ENCODE measurements at places on chromosomes 13 and 19. TPM values are rescaled to one million over a fixed set of nuclear protein-coding genes. Genes with fewer than 3 reads are reported as not detected.
A peak's percentile ranks its signal among the peaks of the same experiment; 100 is the strongest.

GRCh38 chr13:111663953-111664421, 343.5 kb downstream of the TEX29 start:
- no peak for DNase-seq

- DNase-seq, result no peak
Measured at GRCh38 chr13:58955546-58956385, 1208.0 kb downstream of the DIAPH3 start.

GRCh38 chr13:50353651-50354415, 338.6 kb downstream of the KCNRG start:
- DNase-seq, result peak; percentile 48

DNA sequence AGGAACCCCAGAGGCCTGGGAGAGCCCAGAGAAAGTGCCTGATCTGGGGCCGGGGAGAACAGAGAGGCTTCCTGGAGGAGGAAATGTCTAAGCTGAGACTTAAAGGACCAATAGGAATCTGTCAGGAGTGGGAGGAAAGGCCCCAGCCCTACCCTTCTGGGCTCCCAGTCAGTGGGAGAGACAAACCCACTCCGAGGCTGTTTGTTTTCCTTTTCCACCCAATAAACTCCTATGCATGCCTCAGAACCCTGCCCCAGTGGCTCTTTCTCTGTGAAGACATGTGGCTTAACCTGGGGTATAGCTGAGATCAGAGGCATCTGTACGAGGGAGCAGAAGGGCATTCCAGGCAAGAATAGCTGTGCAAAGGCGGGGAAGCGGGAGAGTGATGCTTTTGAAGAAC, 1.9 kb downstream of the MEGF8 start:
- DNase-seq, result no peak

GRCh38 chr13:76596216-76596615, 290.0 kb downstream of the KCTD12 start:
- DNase-seq, result no peak

GRCh38 chr13:21758441-21758840, 87.6 kb downstream of the FGF9 start:
- DNase-seq, result no peak

DNA sequence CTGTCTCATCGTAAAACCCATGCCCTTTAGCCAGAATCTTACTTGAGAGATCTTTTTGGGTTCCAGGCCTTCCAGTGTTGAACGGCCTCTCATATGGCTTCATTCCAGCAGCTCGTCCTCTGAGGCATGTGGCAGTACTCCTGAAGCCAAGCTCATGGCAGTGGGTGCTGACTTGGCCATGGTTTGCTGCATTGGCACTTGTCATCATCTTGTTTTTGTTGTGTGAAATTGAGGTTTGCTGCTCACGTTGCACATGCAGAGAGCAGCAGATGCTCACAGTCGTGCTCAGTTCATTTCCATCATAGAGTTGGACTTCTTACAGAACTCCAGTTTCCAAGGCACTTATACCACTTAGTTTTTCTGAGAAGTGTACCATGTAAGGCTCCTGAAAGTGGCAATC, 14.9 kb downstream of the TEX29 start:
- DNase-seq, result no peak

DNA sequence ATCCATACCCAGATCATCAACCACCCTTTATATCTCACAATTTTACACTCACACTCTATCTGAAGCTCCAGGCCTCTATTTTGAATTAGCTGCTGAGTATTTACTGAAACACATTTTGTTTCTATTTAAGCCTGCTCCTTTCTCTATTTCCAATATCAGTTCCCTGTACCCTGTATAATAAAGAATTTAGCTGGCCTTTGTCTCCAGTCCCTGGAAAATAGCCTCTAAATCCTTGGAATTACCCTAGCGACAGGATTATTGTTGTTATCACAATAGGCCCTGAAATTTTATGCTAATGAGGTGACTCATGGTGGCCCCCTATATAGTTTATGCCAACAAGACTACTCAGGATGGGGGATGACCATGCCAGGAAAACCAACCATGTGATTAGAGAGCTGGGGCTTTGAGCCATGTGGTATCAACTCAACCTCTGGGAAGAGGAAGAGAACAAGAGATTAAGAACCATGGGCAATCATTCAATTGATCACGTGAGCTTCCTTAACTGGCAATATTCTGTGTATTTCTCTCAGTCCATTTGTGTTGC, 72.7 kb downstream of the KATNAL1 start:
- DNase-seq, result peak; percentile 30

GRCh38 chr19:51297406-51297805, 14.0 kb upstream of the IGLON5 start:
- no peak for DNase-seq

- DNase-seq, result no peak
Measured at GRCh38 chr13:38002606-38003005, 133.0 kb upstream of the TRPC4 start.

DNA sequence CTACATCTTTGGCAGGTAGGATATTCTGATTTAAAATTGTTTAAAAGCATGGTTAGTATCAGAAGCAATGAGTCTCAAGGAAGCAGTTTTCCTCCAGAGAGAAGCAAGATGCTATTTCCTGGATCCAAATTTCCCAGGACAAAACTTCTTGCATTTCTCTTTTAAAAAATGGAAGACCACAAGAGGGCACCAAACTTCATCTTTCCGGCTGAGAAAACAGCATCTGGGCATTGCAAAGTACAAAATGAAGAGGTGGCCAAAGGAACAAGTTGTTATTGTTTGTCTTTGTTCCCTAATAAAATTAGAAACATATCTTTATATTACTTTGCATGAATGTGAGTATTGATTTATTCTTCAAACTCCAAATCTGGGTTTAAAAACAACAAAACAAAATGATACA, 60.0 kb upstream of the LRCH1 start:
- DNase-seq, result no peak

GRCh38 chr13:20193907-20194631, 1.3 kb upstream of the GJB2 start:
- no peak for DNase-seq

- no peak for DNase-seq
Measured at GRCh38 chr19:46953955-46954501, 65.6 kb upstream of the NPAS1 start.

DNA sequence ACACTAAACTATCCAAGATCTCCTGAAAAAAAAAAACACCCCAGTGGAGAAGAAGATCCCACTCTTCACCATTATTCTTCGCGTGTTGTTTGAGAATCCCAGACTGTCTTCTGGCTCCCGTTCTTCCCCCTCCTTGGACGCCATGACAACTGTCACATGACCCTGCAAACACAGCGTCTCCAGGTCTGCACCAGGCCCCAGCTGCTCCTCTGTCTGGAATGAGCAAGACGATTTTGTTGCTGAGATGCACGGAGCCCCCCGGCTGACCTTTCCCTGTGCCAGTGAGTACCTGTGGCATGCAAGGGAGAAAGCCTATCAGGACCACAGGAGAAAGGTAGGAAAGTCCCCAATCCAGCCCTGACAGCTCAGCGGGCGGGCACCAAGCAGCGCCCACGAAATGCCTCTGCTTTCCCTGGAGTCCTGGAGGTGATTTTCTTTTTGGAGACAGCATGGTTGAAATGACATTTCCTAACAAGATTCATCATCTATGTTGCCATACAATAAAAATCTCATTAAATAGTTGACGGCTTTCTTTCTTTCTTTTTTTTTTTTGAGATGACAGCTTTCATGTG, at the start of gene CFAP97D2:
TSS of gene CFAP97D2 (plus strand) at position 171 of the 572 bp plus-strand sequence. CDS start at position 245, 74 bp downstream.
- DNase-seq, result no peak

- peak; percentile 14 for DNase-seq
Measured at GRCh38 chr13:113220877-113221276, 11.5 kb downstream of the CUL4A start.

DNA sequence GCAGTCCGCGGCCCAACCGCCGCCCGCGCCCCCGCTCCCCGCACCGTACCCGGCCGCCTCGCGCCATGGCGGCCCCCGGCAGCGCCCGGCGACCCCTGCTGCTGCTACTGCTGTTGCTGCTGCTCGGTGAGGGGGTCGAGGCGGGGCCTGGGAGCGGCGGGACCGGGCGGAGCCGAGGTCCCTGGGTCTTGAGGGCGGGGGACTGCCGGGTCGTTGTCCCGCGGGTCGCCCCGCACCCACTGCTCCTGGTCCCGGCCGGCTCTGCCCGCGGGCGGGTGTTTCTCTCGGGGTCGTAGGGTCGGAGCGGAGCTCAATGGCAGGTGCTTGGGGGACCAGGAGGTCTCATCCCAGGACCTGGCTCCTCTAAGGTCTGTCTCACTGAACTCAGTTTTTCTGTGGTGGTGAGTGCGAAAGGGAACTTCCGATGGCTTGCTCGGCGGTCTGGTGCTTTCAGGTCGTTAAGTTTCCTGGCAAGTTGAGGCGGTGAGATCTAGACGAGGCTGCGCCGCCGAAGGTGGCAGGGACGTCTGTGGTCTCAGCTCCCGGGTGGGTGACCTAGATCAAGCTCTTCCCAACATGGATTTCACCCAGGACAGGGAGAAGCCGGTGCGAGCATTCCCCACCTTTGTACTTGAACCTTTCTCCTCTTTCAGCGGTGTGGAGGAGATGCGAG, 467 bp downstream of the LAMP1 start:
- peak; percentile 17 for DNase-seq

DNA sequence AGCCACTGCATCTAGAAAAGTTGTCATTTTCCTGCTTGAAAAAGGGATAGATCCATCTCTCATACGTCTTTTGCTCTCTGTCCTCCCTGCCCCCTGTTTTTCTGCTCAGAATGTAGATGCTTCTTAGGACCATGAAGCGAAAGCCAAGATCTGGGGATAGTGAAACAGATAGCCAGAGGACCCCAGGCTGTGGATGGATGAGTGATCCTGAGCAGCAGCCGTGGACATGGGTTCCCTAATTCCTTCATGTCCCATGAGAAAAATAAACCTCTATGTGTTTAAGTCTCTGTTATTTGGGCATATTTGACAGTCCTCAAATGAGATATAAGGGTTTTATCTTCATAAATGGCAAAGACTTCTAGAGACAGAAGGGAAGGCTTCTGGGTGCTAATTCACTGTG, 12.2 kb upstream of the FFAR2 start:
- DNase-seq, result no peak

- no peak for DNase-seq
Measured at GRCh38 chr13:96033220-96034015, 19.8 kb downstream of the UGGT2 start.

PSG6 gene
- not detected for total RNA-seq

LRRC8E gene
- 8.5 TPM for total RNA-seq

ZNF701 gene
- 11.7 TPM for total RNA-seq

PDE4A gene
- 2.3 TPM for total RNA-seq

PRTN3 gene
- total RNA-seq, result not detected

LACC1 gene
- 8.6 TPM for total RNA-seq

DLL3 gene
- 3.6 TPM for total RNA-seq

PPP1R13L gene
- 3.7 TPM for total RNA-seq

PRR12 gene
- 2.5 TPM for total RNA-seq

GRK1 gene
- not detected for total RNA-seq

KCNK6 gene
- total RNA-seq, result 5.2 TPM

HTR2A gene
- not detected for total RNA-seq

All from Daoy (cell line).